Stimulated activated CD4-positive, alpha-beta T cell treated with anti-CD3 and anti-CD28 coated beads, Interleukin-15, amount 100 ng/mL, for 48 hours (primary cell): ENCODE measurements at places on chromosomes 6 and 20.

DNA sequence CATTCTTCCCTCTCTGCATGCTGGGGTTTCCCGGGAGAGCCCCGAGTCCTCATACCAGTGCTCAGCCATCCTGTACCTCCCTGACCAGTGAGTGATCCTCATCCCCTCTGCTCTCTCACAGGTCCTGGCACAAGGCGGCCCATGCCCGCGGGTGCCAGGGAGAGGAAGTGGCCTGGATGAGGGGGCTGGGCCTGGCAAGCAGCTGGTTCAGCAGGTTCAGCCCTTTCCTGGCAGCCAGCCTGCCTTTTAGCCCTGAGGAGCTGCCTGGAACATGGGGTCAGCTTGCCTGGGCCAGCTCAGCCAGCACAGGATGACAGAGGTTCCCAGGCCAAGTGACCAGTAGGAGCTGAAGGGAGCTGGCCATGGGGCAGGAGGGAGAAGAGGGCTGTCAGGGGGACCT is 10.9 kb downstream of the MOCS1 start:
- no peak for DNase-seq

GRCh38 chr6:31060145-31060544 is 49.9 kb downstream of the MUC22 start:
- no peak for DNase-seq

DNA sequence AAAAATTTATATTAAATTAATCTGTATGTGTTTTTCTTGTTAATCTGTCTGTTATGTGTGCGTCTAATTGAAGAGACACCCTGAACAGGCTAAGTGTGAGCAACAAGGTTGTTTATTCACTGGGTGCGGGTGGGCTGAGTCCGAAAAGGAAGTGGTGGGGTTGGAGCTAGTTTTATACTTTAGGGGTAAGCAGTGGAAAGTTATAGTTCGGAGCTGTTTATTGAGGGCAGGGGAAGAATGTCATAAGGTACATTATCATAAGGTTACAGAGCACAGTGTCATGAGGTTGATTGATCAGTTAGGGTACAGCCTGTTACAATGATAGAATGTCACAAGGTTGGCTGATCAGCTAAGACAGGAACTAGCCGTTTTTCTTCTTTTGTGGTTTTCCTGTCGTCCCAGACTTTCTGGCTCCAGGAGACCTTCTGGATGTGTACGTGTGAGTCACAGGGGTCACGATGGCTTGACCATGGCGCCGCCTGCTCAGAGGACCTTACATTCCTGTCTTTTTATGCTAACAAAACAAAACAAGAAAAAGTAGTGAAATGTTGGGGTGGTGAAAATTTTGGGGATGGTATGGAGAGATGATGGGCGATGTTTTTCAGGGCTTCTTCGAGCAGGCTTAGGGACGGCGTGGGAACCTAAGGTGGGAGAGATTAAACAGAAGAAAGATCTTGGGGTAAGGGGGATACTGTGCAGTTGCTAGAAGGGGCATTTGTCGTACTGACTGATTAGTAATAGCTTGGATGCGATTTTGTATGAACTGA is 754.0 kb upstream of the ADGRB3 start:
- DNase-seq, result no peak

DNA sequence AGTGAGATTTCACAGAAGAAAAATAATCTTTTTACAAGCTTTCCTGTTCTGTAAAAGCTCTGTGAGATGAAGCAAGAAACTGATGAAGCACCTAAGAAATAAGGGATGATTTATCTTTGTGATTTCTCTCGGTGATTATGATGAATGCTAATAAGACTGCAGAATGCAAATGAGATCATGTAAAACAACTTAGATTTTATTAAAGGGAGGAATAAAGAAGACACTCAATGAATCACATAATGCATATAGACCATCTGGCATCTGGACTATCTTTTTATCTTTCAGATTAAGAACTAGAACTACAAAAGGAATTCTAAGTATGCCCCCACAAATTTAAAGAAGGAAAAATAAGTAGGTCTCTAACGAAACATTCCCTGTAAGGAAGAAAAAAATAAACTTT is 361.5 kb upstream of the OPRM1 start:
- DNase-seq, result no peak

DNA sequence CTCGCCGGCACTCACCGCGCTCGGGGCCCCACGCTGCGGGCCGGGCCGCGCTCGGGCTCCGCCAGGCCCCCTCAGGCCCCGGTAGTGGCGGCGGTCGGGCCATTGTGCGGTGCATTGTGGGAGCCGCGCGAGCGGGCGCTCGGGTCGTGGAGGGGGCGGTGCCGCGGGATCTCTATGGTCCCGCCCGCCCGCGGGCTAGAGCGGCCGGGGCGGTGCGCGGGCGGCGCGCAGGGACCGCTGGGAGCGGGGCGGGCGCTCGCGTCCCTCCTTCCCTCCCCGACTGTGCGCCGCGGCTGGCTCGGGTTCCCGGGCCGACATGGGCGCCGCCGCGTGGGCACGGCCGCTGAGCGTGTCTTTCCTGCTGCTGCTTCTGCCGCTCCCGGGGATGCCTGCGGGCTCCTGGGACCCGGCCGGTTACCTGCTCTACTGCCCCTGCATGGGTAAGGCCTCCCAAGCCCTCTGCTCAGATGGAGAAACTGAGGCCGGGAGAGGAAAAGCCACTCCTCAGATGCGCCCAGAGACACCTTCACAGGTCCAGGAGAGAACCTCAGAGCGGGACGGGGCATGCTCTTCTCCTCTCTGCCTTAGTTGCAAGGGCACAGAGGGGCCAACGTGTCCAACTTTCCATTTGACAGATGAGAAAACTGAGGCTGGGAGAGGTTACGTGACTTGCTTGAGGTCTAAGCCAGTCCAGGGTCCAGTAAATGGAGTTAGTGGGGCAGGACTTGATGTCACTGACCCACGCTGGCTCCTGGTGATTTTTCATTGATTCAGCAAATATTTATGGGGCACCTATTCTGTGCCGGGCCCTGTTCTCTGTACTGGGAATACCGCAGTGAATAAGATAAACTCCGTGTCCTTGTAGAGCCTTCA is at the start of the genes PLAGL2 and POFUT1:
Gene PLAGL2 (minus strand): TSS at position 118 of the 873 bp plus-strand sequence. CDS start 5,565 bp downstream, outside the sequence.
Gene POFUT1 (plus strand): TSS at position 255 of the 873 bp plus-strand sequence. CDS start 62 bp downstream, at position 317.
- peak; percentile 88 for DNase-seq

GRCh38 chr6:83307849-83308248 is 114.7 kb downstream of the RWDD2A start:
- no peak for DNase-seq

GRCh38 chr20:58918621-58919020 is 62.4 kb upstream of the NELFCD start:
- no peak for DNase-seq

DNA sequence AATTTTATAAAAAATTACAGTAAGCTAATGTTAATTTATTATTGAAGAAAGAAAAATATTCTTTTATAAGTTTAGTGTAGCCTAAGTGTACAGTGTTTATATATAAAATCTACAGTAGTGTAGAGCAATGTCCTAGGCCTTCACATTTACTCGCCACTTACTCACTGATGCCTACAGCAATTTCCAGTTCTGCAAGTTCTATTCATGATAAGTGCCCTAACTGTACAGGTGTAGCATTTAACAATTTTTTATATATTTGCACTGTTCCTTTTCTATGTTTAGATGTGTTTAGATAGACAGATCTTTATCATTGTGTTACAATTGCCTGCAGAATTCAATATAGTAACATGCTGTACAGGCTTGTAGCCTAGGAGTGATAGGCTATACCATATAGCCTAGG is 80.1 kb upstream of the HDAC2 start:
- DNase-seq, result no peak

DNA sequence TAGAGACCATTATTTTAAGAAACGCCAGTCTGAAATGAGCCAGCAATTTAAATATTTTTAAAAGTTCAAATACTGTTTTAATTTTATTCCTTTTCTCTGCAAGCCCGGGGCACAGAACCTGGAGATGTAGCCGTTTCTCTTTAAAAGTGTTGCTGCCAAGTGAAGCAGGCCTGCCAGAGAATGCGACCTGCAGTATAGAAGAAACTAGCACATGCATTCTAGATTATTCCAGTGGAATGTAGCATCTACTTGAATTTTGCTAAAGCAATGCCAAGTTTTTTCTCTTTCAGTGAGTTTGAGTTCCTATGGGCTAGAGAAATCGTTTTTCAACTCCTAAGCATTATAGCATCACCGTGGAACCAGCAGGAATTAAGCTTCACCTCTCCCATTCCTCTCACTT is 101.3 kb downstream of the QRSL1 start:
- DNase-seq, result no peak

DNA sequence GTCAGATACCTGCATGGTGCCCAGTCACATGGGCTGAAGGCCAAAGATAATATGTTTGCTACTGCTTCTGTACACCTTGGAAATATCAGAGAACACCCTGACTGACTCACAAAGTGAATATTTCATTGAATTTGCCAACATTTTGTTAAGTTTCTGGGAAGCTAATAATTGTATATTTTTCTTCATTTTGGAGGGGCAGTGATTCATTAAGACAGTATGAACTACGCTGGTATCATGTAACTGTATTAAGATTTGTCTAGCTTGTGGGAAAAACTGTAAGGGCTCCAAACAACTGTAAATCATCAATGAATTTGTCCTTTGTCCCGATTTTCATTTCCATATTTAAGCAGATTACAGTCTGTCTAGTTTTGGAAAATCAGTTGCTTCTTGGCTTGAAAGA is 102.3 kb upstream of the CCN2 start:
- no peak for DNase-seq

DNA sequence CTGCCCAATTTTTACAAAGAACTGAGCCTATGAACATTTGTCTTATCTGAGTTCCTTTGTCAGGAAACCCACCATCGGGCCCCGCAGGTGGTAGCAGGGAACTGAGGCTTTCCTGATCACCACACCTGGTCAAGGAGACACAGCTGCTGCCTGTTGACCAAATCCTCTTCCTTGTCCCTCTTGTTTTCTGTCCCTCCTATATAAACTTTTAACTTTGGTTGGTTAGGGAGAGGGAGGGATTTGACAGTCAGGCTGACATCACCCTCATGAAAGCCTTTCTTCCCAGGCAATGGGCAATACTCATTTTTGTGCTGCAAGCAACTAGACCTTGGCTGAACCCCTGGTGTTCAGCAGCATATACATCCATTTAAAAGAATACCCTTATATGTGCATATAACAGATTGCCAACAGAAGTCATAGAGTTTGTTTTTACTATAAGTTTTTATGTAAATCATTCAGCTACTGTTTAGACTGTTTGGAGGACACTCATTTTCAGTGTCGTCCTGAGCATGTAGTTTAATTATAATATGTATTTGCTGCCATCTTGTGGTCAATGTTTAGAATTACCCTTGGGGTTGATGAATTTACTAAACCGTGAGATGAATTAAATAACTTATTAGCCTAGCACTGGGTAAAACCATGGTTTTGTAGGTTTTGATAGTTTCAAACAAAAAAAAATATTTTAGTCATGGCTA is 17.0 kb downstream of the CRISP1 start:
- no peak for DNase-seq

- DNase-seq, result no peak
Observed at GRCh38 chr20:3798373-3798768, 2.3 kb downstream of the CDC25B start.

GRCh38 chr20:4472906-4473305 is 248.8 kb upstream of the PRND start:
- no peak for DNase-seq

DNA sequence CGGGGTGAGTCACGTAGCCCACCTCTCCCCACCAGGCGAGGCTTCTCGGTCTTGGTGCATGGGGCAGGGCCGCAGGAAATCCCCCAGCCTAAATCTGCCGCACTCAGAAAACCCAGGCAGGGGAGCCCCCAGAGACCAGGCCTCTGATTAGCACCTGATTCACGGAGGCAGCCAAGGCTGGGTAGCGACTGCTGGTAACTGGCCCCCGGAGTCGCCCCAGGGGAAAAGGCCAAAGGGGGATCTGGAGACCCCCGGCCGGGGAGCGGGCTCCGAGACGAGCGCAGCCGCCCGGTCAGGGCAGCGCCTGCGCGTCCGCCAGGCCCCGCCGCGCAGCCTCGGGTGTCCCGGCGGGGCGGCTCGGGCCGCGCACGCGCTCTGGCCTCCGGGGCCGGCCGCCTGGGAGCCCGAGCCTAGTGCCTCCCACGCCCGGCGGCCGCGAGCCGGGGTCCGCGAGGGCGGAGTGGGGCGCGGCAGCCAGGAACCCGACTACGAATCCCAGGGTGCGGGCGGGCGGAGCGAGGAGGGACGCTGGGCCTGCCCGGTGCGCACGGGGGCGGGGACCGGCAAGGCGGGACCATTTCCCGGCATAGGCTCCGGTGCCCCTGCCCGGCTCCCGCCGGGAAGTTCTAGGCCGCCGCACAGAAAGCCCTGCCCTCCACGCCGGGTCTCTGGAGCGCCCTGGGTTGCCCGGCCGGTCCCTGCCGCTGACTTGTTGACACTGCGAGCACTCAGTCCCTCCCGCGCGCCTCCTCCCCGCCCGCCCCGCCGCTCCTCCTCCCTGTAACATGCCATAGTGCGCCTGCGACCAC is at the start of gene DUSP22:
Gene DUSP22 (plus strand): TSS at position 791 of the 809 bp plus-strand sequence. CDS start 53 bp downstream, outside the sequence.
- peak; percentile 77 for DNase-seq

- DNase-seq, result no peak
Observed at GRCh38 chr6:22023937-22024336, 272.9 kb downstream of the PRL start.

DNA sequence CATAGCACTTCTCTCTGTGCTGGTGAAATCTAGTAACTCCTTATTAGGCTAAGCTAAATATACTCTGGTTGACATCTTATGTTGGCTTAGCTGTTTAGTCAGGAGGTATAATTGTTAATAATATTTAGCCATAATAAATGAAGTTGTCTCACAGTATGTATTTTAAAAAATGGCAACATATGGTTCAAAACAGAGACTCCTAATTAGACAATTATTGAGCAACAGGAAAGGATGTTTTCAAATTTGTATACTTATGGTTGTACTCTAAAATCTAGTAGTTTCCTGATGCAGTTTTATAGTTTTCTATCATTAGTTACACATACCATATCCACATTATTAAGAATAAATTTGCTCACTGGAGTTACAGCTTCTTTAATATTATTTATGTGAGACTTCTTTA is 150.2 kb downstream of the BCKDHB start:
- DNase-seq, result no peak

DNA sequence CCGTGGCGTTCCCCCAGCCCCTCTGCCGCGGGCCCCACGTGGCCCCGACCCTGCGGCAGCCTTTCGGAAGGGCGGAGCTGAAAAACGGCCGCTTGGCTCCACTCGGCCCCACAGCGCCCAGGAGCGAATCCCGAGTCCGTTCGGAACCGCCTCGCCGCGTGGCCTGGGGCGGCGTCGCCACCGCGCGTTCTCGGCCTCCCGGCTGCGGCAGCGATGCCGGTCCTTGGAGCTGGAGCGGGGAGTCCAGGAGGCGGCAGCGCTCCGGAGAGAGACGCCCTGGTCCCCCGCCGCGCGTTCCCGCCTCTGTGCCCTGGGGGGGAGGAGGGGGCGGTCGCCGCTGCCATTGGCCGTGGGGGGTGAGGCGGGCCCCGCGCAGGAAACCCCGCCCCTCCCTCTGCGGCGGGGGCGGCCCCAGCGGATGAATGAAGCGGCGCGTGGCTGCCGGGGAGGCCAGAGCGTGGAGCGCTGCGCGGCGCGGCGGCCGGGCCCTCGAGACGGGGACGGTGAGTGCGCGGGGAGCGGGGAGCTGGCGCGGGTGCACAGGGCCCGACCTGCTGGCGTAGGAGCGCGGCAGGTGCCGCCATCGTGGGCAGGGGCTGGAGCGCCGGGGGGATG is at the start of gene SLCO4A1:
Gene SLCO4A1 (plus strand): TSS at position 453 of the 615 bp plus-strand sequence. CDS start 13,952 bp downstream, outside the sequence.
- DNase-seq, result peak; percentile 88
